ENCODE measurements at places on chromosomes 11 and 22. TPM values are rescaled to one million over a fixed set of nuclear protein-coding genes. Genes with fewer than 3 reads are reported as not detected.

DNA sequence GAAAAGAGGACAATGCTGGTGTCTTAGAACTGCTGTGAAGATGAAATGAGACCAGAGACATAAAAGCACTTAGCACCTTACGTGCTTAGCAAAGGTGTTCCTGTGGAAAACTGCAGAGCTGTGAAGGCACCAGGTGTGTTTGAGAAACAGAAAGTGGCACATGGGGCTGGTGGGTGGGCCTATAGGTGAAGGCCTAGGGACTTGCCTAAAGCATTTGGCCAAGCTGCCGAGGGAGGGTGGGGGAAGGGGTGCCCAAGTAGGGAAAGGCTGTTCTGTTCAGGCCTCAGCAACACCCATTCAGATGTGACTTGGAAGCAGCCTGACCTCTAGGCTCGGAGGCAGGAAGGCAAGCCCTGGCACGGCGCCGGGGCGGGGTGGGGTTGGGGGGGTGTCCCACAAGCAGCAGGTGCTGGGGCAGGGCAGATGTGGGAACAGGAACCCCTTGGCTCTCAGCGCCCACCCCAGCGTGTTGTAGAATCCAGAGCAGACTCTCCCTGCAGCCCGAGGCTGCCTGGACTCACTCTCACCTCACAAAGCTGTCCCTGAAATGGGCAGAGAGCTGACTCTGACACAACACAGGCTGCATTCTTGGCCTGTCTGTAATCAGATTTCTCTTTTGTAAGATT lies 366.7 kb upstream of the NARS2 start:
- no peak overlapping the region for H3K4me3 ChIP-seq
- no peaks in the 10 kb centered on the region for H3K36me3 ChIP-seq
- peaks cover 12% of the 10 kb centered on the region for H3K27me3 ChIP-seq
- no peaks in the 10 kb centered on the region for H3K4me1 ChIP-seq

SLC35E4 gene
- total RNA-seq: 1.5 TPM

EHF gene
- total RNA-seq: not detected

CHADL gene
- 0.83 TPM for total RNA-seq

DNA sequence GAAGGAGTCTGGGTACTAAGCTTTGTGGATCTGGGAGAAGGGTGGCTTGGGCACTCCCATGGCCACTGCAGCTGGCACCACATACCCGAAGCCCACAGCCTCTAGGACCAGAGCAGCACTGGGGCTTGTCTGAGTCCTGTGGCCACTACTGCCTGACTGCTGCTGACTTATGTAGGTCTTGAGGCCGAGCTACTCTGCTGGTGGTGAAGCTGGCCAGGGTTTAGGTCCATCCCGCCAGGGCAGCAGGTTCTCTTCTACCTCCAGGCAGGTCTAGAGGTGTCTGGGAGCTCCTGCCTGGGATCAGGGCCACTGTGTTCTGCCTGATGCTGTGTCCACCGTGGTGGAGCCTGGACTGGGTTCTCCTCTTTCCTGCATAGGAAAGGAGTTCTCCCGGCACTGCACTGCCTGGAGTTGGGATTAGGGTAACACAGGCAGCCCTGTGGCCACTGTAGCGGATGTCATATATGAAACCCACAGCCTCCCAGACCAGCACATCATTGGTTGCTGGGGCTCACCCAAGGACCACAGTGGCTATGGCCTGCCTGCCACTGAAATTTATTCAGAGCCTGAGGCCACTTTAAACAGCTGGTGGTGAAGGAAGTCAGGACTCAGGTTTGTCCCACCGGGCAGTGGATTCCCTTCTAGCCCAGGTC lies 109.8 kb upstream of the SERPIND1 start:
- H3K27ac ChIP-seq: no peak overlapping the region
- peaks cover 2% of the 10 kb centered on the region for H3K36me3 ChIP-seq

OR51B5 gene
- not detected for total RNA-seq

Measured in activated naive CD8-positive, alpha-beta T cell treated with anti-CD3 and anti-CD28 coated beads, Interleukin-2, amount 10 ng/mL, durations not matched to agents 7 days and 5 days (primary cell).